ENCODE measurements at places on chromosomes 13 and 19. TPM values are rescaled to one million over a fixed set of nuclear protein-coding genes. Genes with fewer than 3 reads are reported as not detected.

COPE gene
- 102 TPM for total RNA-seq

- no peak for DNase-seq
Measured at GRCh38 chr19:5563935-5564612, 3.7 kb downstream of the TINCR start.

- peak; percentile 65 for DNase-seq
Measured at GRCh38 chr19:34232566-34233481, 21.5 kb upstream of the GARRE1 start.

DNA sequence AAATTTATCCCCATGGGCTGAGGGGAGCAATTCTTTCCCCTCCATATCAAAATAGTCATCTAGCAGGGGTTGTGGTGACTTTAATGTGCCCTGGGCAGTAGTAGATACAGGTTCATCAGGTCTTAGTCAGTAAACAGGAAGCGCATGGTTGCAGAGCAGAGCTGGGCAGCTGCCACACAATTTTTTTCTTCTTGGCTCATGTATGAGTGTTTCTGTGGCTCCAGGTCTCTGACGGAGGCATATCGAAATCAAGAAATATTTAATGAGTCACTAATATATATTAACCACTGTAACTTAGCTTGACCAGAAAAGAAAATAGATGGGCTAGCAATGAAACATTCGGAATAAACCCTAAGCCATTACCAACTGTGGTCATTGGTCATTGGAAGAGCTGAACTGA lies 68.4 kb upstream of the UBL3 start:
- DNase-seq: no peak

GRCh38 chr19:49779731-49780555 lies 13.1 kb downstream of the AP2A1 start:
- DNase-seq: no peak

- DNase-seq: no peak
Measured at GRCh38 chr19:3466635-3467034, 13.7 kb downstream of the SMIM24 start.

GRCh38 chr13:111304041-111304544 lies 16.3 kb upstream of the TEX29 start:
- no peak for DNase-seq

GRCh38 chr13:113855012-113855921 lies 8.6 kb downstream of the GAS6 start:
- peak; percentile 93 for DNase-seq
